ENCODE measurements at places on chromosomes 4 and X.

GRCh38 chrX:71577682-71578081 lies 555 bp upstream of the GCNA start:
- DNase-seq: no peak

DNA sequence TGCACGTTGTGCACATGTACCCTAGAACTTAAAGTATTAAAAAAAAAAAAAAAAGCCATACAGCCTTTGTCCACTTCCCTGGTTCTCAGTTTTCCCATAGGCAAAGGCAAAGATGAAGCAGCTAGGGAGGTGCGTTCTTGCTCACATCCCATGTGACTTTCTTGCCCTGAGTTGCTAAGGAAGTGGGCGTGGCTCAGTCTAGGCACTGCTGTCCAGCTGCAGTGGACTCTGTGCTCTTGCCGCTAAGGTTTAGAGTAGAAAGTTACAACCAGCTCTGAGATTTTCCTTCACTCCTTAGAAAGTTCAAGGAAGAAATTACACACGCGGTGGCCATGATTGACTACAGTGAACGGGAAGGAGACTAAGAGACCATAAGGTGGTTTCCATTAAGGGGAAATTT lies 144.7 kb downstream of the NAA11 start:
- DNase-seq: no peak

- DNase-seq: peak; percentile 6
Measured at GRCh38 chrX:65871671-65872311, 168.1 kb downstream of the VSIG4 start.

- DNase-seq: no peak
Measured at GRCh38 chr4:166435449-166435848, 562.4 kb downstream of the TLL1 start.

DNA sequence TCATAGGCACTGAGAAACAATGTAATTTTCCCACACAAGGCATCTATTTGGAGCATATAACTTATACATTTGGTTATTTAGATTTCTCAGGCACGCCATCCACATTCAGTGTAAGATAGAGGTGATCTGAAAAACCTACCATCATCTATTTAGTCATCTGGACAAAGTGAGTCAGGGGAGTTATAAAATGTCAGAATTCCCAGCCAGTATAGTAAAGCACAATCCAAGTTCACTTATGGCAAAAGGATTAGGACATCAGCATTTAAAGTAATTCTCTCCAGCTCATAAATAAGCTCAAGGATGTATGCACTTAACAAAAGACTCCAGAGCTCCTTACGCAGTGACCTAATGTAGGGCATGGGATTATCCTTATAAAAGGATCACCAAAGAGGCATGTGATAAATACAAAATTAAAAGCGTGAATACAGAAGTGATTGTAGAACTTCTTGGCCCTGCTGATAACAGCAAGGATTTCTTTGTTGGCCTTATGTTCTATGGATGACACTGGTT lies 65.3 kb upstream of the DCLK2 start:
- no peak for DNase-seq

DNA sequence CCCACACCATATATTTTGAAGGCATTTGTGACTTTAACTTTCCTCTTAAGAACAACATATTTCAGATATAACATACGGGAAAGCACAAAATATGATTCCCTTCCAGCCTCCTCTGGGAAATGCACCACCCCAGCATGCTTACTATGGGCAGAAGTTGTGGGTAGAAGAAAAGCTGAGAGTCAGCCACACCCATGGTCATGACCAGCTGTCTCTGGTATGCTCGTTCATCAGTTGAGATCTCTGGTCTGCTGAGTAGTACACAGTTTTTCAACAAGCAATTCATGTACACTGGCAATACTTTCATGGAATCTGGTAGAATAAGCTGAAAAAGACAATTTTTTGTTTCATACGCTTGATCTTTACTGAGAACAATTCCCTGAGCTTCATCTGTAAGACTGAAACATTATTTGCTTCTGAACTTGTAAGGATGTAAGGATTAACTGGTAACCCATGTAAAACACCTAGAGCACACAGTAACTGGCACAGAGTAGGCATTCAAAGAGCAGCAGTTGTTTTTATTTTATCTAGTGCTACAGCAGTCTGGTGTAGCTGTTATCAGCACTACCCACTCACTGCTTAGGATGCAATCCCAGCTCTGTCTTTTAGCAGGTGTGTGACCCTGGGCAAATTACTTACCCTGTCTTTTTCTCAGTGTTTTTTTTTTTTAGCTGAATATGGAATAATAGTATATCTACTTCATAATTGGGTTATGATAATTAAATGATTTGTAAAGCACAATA lies 47.6 kb downstream of the METTL14 start:
- no peak for DNase-seq

DNA sequence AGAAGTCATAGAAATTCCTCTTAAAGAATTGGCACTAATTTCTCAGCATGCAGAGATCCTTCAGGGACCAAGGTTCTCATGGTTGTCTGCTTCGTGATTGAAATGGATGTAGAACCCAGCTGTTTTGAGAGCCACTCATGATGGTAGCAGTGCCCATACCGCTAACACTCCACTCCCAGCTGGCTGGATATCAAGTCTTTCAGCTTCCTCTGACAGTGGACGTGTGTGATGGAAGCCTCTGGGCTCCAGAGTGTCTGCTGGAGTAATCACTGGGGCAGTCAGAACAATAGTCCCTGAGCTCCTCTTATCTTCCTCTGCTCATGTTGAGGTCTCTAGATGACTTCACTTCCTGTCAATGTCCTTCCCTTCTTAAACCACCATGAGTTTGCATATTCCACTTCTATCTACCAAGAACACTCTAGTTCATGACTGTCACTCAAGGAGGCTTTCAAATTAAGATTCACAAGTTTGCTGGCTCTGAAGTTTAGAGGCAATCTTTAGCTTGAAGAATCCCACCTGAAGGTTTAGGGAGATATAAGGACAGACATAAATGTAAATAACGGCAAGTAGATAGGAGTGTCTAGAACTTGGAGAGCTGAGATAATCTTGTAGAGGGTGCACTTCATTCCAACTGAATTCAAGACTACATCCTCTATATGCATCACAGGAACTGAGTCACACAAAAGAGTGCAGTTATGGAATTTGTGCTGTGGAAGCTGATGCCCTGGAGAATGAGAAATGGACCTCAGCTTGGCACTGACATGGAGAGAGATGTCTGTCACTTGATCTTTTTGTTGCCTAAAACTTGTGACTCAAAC lies 64.5 kb upstream of the WDR1 start:
- no peak for DNase-seq

GRCh38 chrX:153414856-153415510 lies 3.7 kb downstream of the ZFP92 start:
- DNase-seq: no peak

GRCh38 chr4:174037049-174037448 lies 246.4 kb downstream of the FBXO8 start:
- DNase-seq: no peak

DNA sequence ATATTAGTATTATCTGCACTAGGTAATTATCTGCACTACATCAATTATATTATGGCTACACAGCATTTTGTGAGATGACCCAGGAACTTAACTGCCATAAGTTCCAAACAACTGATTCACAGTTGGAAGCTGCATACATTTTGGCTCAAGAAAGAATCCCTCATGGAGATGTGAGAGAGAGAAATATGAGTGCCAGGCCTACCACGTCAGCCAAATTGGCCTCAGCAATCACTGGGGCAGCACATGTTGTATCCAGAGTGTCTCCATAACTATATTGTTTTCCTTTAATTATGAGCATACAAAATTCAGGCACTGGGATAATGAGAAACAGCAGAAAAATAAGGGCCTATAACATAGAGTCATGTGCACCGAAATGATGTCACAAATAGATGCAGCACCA lies 174.2 kb upstream of the DMD start:
- DNase-seq: no peak

DNA sequence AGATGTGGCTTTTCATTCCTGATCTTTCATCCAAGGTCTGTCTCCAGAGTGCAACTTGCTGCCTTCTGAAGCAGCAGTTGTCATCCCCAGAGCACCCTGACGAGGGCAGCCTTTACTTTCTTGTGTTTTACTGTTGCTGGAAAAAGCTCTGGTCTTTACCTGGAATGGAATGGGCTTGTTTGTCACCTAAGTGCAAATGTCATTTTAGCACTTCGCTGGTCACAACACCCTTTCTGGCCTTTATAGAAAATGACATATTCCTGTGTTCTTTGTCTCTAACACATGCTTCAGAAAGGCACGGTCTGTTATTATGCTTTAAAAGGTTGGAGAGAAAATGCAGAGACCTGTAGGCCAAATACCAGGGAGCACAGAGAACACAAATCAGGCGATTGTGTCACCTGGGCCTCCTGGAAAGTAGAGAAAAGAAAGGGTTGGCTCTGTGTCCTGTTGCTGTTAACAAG lies 332.7 kb upstream of the IGFBP7 start:
- DNase-seq: peak; percentile 72

GRCh38 chrX:1162119-1162916 lies 50.1 kb downstream of the CRLF2 start:
- DNase-seq: no peak

GRCh38 chr4:174559894-174560293 lies 37.6 kb upstream of the HPGD start:
- no peak for DNase-seq

GRCh38 chrX:19334945-19335626 lies 8.6 kb upstream of the PDHA1 start:
- peak; percentile 28 for DNase-seq

DNA sequence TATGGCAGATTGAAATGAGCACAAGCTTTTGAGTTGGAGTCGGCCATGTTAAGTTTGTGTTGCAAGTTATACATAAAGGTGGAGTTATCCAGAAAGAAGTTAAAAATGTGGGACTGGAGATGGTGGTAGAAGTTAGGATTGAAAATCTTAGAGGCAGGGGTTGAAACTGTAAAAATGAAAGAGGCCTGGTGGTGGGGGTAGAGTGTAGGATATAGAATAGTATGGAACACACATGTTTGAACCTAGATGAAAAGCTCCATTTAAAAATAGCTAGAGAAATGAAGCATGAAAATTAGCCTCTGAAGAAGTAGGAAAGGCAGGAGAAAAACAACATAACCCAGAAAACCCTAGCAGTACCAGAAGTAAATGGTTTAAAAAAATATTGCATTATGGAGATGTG lies 131.8 kb upstream of the ENPEP start:
- DNase-seq: peak; percentile 42

DNA sequence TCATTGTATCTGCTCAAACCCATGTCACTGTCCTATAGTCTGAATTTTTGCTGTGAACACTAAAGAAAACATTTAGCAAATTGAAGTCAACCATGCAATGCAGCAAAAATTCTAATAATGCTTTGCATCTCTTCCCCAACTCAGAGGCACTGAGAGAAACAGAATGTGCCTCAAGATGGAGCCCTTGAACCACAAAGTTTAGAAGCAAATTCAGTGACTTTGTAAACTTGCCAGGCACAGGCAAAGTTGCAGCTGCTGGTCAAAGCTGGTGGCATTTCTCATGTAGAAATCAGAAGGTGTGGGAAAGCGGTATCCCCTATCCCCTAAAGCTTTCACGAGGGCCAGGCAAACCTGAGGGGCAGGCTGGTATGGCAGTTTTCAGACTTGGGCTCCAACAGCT lies 121.7 kb upstream of the DIPK2B start:
- DNase-seq: peak; percentile 21

DNA sequence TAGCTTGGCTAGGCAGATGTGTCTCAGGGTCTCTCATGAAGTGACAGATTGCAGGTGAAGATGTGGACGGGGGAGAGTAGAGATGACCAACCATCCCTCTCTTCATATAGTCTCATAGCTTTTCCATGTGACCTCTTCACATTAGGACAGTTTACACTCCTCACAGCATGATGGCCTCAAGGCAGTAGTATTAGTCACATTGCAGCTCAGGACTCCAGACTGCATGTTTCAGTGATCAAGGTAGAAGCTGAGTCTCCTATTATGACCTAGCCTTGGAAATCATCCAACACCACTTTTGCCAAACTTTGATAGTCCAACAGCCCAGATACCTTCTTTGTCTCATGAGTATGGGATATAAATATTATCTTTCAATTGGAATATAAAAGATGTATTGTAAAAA lies 147.7 kb downstream of the GASK1B start:
- DNase-seq: peak; percentile 81

DNA sequence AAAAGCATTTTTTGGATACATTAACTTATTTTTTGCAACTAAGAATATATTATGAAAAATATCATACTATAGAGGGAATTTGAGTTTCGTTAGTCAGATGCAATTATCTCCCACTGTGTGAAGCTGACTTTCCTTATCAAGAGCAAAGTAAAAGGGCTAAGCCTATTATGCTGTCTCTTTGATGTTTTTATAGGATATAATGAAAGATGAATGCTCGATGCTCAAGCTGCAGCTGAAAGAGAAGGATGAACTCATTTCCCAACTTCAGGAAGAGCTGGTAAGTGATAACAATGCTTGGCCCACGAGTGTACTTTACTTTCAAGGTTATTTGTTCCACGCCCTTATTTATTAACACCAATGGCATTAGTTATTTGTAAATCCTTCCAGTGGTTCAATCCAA lies 688.4 kb downstream of the CCSER1 start:
- DNase-seq: no peak

- no peak for DNase-seq
Measured at GRCh38 chrX:71619193-71619592, 882 bp upstream of the CXCR3 start.

- no peak for DNase-seq
Measured at GRCh38 chr4:150826306-150826705, 188.8 kb downstream of the LRBA start.

DNA sequence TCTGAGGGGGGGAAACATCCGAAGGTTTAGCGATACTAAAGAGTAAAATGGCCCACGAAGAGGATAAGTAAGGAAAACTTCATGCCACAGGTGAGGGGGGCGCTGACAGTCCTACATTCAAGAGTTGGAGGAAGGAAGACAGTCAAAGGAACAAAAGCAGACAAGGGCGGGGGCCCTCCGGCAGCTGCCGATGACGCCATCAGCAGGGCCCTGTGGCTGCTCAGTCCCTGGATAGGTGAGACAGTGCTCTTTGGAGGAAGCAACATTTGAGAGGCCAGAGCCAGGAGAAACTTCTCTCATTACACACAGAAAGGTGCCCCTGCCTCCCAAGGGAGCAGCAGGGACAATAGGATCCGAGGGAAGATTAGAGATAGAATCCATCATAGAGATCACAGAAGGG lies 41.5 kb downstream of the RAB40AL start:
- DNase-seq: no peak

- no peak for DNase-seq
Measured at GRCh38 chr4:107858158-107858742, 33.5 kb downstream of the SGMS2 start.

DNA sequence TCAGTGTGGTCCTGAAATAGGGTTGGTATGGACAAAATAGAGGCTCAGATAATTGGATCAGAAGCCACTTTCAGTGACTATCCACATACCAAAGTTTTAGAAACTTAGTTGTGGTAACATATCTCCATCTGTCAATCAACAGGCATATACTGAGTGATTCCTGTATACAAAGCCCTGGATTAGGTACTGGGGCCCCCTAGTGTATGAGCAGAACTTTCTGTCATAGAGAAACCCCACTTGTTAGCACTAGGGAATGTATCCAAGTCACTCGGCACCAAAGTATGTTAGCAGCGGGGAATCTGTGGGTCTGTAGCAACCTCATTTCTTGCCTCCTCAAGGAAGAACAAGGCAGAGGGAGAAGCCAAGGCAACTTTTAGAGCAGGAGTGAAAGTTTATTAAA lies 50.7 kb downstream of the MAP7D3 start:
- peak; percentile 23 for DNase-seq

GRCh38 chr4:1042352-1043055 lies 31.1 kb downstream of the FGFRL1 start:
- DNase-seq: no peak
